ENCODE measurements at places on chromosomes 7 and 10.

- no peak for DNase-seq
Observed at GRCh38 chr10:69772933-69773704, 28.6 kb upstream of the COL13A1 start.

GRCh38 chr7:150356265-150356897, 12.2 kb upstream of the REPIN1 start:
- DNase-seq = no peak

- no peak for DNase-seq
Observed at GRCh38 chr10:97843281-97843671, 6.4 kb upstream of the GOLGA7B start.

DNA sequence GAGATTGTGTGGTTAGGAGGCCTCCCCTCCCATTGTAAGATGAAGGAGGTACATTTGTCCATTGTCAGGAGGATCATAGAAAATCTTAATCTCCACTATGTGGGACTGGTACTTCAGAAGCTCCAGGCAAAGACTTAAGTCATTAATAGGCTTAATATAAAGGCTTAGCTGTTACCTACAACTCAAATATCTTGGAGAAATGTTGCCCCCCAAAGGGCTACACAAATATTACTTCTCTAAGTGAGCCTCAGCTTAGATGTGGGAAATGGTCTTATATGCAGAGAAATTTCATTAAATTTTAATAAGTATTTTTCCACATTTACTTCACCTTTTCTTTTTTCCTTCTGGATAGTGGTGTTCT, 27.2 kb downstream of the TAS2R41 start:
- no peak for DNase-seq

DNA sequence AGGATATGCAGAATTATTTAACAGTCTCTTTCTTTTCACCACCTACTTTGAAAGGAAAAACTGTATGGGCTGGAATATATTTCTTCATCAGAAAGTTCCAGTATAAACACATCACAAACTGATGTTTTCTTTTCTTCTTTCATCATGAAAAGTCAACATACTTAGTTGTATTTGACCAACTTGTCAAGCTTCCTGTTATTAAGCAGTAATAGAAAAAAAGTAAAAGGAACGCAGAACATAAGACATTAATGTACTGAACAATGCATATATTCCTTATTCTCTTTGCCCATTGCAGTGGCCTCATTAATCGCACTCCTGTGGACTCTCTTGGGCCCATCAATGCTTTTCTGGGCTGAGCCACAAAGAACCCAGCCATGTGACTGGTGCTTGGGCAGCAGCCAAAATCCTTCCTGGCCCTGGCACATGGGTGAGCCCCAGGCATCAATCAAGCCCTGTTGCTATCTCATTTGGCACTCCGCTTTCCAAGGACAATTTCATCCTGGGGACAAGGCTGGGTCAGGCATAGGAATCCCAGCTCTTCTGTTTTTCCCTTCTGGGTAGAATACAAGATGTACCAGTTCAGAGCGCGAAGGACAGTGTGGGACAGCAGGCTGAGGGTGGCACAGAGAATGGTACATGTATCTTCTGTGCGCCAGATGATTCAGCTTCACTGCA, 42.3 kb downstream of the RHOBTB1 start:
- DNase-seq = no peak

GRCh38 chr10:33478089-33478674, 143.7 kb upstream of the NRP1 start:
- no peak for DNase-seq

DNA sequence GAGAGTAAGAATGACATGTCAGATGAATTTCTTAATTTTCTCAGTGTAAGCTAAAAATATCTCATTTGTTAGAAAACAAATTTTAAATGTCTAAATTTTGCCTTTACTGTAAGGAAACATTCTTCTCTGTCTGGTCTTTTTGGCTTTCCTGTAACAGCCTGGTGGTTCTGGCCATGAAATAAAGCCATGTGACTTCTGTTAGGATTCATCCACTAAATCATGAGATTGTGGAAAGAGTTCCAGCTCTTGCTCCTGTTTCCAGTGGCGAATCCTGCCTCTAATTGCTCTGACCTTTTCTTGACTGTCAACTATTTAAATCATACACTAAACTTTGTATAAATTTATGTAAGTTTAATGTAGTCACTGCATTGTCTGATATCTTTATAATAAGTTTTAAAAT, 398.5 kb upstream of the AKR1E2 start:
- no peak for DNase-seq

DNA sequence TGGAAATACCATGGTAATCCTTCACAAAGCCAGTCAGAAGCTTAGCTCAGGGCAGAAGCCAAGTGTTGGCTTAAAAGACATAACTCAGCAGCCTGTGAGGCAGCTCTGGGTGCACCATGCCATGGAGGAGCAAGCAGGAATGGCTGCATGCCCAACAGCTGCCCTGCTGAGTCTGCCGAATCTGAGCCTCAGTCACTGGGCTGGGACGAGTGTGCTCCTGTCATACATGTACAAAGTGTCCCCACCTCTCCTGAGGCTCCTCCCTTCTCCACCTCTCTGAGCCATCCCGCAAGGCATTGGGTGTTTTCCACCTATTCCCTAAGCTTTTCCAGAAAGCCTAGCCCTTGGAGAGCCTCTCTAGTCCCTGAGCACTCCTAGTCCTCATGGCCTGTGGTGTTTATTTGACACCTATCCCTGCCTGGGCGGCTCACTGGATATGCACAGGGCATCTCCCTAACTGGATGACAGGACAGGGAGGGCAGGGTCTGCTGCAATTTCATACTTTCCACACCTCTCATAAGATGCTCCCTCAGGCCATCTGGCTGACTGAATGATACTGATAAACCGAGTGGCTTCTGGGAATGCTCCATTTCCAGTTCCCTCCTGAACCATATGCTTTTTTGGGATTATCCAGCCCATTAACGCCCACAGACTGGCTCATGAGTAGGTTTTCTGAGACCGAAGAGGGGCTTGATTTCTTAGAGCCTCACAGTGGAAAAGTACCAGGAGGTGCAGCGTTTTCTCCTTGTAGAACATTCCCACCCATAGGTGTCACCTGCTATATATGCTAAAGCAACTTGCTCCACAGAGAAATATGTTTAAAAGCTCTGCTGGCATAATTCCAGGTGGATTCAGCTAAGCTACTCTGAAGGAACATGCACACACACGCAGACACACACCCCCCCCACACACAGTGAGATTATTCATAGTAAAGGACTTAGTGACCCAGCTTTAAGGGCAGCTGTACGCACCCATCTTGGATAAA, 199.3 kb downstream of the SNX10 start:
- DNase-seq = no peak

DNA sequence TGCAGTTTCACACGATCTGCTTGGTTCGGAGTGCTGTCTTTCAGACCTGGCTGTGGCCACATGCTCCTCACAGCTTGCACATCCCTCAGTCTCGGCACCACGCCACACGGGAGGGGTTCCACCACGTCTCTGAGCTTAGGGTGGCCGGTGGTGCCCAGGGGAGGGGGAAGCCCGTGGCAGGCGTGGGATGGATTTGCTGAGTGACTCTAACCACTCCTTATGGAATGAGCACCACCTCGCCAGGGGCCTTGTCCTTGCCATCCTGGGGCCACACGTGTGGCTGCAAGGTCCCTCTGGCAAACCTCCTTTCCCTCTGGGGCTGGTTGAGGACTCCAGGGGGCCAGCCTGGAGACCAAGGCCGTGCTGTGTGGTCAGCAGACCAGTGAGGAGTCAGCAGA, 29.1 kb upstream of the FAM20C start:
- DNase-seq = no peak

DNA sequence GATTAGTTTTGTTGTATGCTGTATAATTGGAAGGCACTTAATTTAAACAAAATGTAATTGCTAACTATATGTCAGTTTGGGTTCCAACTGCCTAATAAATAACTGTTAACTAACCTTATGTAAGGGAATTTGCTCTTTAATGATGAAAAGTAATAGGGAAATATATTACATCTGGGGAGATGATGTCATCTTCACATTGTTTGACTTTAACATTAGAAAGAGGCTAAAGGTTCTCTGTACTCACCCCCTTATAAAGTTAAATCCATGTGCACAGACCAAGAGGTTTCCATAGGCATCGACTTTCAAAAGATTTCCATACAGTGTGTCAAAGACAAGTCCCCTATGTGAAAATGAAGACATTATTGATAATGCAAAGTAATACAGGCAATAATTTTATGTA, 87.6 kb downstream of the NT5C2 start:
- DNase-seq = no peak

GRCh38 chr10:124436191-124436638, 13.6 kb downstream of the NKX1-2 start:
- no peak for DNase-seq

DNA sequence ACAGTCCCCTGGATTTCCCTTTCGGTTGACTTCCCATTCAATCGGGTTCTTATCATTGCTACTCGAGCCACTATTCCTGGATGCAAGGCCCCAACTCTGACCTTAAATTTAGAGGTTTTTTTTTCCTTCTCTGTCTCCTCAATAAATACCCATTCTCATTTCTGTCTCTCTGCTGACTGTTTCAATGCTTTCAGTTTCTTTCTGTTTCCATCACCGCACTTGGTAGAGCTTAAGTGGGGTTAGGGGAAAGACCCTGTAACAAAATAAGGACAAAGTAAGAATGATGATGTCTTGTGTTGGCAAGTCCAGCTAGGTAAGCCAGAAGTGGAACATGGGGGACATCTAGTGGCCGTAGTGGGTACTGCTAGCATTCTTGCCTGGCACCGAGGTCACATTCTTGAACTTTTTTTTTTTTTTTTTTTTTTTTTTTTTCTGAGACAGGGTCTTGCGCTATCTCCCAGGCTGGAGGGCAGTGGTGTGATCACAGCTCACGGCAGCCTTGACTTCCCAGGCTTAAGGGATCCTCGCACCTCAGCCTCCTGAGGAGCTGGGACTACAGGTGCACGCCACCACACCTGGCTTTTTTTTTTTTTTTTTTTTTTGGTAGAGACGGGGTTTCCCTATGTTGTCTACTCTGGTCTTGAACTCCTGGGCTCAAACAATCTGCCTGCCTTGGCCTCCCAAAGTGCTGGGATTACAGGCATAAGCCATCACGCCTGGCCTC, 40.3 kb downstream of the ZC3HC1 start:
- peak; percentile 58 for DNase-seq

DNA sequence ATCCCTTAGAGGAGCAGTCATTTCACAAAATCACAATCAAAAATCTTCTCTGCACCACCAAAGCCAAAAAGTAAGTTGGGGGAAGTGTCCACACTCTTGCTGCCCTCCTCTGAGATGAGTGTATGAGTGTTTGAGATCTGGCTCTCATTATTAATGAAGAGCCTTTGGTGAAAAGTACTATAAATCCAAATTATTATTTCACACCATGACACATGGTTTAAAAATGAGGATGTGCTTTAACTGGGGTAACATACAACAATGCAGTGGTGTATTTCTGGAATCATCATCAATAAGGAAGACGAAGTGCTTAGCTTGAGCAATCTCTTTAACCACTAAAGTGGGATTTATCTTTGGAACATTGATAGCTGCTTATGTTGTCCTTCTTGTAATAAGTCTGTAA, 114.2 kb upstream of the ADAM12 start:
- no peak for DNase-seq

DNA sequence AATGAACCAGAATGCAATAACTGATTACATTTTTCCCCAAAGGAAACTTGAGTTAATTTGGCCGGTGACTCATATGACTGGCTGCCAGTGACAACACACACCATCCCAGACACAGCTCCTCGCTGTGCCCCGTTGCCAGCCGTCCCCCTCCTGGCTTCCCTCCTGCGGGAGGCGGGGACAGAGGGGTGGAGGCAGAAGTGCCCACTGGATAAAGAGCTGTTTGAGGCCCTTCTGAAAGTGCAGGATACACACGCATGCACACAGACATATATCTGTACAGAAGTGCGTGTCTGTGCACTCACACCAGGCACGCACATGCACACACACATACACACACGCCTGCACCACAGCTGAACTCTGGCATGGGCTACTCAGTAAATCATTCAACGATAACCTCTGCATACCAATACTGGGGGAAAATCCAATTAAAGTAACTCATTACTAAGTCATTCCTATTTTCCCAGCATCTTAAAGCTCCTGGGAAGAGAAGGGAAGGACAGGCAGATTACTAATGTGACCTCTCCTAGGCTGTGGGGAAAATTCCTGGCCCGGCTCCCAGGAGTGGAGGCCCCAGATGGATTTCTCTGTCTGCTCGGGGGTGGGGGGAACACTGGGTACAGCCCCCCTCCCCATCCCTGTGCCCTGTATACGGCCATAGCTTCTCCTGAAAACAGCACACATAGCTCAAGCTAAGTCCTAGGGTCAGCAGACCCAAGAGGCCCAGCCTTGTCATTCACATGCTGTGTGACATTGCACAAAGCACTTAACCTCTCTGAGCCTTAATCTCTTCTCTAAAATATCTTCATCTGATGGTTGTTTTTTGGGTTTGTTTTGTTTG, 52.3 kb upstream of the MYL10 start:
- no peak for DNase-seq

DNA sequence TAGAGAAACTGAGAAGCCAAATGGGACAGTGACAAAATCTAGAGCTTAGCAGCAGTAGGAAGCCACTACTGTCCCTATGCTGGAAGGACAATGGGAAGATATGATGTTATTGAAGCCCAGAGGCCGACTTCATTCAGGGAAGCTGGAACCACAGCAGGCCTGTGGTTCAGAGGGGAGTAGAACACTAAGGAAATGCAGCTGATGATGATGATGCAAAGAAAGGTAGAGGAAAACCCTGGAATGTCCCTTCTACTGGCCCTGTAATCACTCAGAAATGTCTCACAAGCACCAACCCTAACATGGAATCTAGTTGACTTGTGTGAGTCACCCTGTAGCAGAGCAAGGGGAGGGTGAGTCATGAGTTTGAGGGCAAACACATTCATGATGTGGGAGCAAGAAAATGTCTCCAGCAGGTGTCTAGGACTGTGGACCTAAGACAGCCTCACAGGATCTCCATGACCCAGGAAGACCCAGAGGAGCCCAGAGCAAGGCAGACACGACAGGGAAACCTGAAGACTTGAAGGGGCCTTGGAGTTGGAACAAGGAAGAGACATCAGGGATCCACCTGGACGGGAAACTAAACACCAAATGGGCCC, 37.0 kb upstream of the LRRC17 start:
- peak; percentile 32 for DNase-seq

- peak; percentile 46 for DNase-seq
Observed at GRCh38 chr7:129225206-129225930, 538 bp downstream of the AHCYL2 start.

GRCh38 chr7:101680406-101681145, 51.5 kb upstream of the MYL10 start:
- no peak for DNase-seq

GRCh38 chr10:128036746-128037543, 89.3 kb downstream of the MKI67 start:
- DNase-seq = no peak

- DNase-seq = no peak
Observed at GRCh38 chr7:100604976-100605911, 3.1 kb downstream of the PCOLCE start.

DNA sequence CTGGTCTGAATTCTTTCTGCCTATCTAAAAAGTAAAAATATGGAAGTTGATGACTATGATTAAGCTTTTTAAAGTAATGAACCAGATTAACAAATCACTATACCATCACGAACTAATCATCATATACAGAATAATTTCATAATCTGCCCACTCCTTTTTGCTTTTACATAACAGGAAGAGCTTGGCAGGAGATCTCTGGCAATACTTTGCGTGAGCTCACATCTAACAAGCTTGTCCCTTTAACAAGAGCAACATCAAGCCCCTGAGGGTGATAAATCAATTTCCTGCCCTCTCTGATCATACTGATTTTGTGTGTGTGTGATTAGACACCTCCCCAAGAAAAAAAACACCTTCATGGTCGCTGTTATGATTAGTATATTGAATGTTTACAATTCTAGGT, 143.5 kb upstream of the ASAH2 start:
- no peak for DNase-seq
